ENCODE measurements at places on chromosomes 6 and 20.

GRCh38 chr6:4820704-4821276 is 44.6 kb downstream of the CDYL start:
- ATAC-seq: peak; percentile 78

DNA sequence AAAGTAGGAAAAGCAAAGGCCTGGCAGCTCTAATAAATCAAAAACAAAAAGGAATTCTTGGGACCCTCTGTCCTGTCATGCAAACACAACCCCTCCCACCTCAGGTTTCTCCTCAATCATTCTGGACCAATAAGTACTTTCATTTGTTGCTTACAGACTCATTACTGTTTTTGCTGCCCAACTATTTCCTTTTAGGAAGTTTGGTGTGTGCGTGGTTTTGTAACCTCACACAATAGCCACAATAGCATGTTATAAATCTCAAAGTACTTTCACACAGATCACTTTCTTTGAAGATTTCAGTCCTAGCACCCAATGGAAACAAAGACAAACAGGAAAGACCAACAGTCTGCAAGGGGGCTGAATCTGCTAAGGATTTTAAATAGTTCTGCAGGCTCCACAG is 4.5 kb downstream of the MRPL14 start:
- ATAC-seq: no peak

DNA sequence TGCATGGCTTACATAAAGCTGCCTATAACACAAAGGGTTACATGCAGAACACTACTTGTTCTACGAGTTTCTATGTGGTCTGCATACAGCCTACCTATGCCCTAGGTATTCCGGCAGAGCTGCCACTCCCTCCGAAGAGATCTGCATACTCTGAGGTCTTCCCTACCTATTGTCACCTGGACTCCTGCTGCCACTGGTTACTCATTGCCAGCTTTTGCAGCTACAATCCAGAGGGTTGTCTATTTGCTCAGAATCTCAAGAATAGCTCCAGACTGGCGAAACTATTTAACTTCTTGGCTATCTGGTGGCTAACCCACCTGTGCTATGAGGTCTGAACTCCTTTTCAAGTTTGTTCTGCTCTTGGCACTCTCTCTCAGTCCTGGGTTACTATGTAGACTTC is 323.3 kb downstream of the BMP2 start:
- ATAC-seq: no peak

- no peak for ATAC-seq
These were observed 246.6 kb upstream of the ID4 start for GRCh38 chr6:19590501-19591131.

- no peak for ATAC-seq
These were observed 329.0 kb downstream of the GJA1 start for GRCh38 chr6:121764493-121764892.

Data from SK-N-SH treated with all-trans-retinoic acid at 6 μM for 48 hours (cell line).